Small intestine (tissue), 16 donors: ENCODE measurements at places on chromosomes 5 and 9. TPM values are rescaled to one million over a fixed set of nuclear protein-coding genes. Genes with fewer than 3 reads are reported as not detected.

GKAP1 gene
- 14.0 TPM for polyA plus RNA-seq

VLDLR gene
- polyA plus RNA-seq = 2.1 TPM

MLANA gene
- polyA plus RNA-seq = not detected

TNFSF15 gene
- 0.79 TPM for polyA plus RNA-seq

DDX4 gene
- polyA plus RNA-seq = not detected

SLC6A7 gene
- polyA plus RNA-seq = 0.81 TPM

ZBTB43 gene
- 10.6 TPM for polyA plus RNA-seq

NMUR2 gene
- polyA plus RNA-seq = not detected

DCANP1 gene
- polyA plus RNA-seq = 0.01 TPM

EQTN gene
- polyA plus RNA-seq = not detected

GMCL2 gene
- polyA plus RNA-seq = not detected

GABRA6 gene
- polyA plus RNA-seq = not detected

PFN3 gene
- polyA plus RNA-seq = not detected

PCDHB3 gene
- 0.68 TPM for polyA plus RNA-seq

ADAMTS19 gene
- 0.28 TPM for polyA plus RNA-seq

KIF12 gene
- 149 TPM for polyA plus RNA-seq

FOXD4 gene
- not detected for polyA plus RNA-seq

FBXL7 gene
- polyA plus RNA-seq = 1.9 TPM
